Renal pelvis (tissue), 12 donors: ENCODE measurements at places on chromosomes 7 and 10. TPM values are rescaled to one million over a fixed set of nuclear protein-coding genes. Genes with fewer than 3 reads are reported as not detected.
A peak's percentile ranks its signal among the peaks of the same experiment; 100 is the strongest.

DNA sequence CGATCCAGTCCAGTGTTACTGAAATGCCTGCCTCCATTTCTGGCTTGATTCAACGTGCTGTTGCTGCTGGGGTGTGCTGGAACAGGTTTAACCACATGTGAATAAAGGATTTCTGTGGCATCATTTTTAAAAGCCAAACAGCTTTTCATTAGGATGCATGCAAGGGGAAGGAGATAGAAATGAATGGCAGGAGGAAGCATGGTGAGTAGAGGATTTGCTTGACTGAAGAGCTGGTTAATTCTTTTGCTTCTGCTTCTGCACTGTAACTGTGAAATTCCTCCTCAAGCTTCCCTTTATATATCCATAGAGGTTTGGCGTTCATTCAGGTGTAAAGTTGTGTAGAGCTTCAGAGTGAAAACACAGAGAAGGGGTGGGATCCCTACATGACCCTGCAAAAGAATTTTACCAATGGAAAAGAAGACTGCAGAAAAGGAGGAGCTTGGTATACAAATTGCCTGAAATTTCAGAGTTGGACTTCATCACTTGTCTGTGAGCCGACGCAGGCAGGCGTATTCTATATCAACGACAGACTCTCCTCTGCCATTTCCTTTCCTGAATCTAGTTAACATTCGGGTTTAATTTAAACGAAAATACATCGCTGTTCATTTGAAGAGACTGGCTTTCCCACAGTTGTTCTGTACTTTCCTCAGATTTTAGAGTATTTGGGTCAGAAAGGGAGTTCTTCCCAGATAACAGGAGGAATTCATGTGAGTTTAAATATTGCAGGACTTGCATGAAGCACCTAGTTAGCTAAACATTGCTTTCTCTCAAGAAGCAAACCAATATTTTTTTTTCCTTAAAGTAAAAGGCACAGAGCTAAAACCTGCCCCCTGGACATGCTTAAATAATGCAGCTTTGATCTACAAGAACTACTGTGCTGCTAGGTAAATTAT lies at the start of gene SOSTDC1:
Gene SOSTDC1, minus strand, starts transcription at position 270 of the 893 bp plus-strand sequence. Its CDS starts 70 bp downstream, at position 200.
- DNase-seq: peak; percentile 70

- DNase-seq: peak; percentile 34
These were observed 77.6 kb downstream of the BICC1 start for GRCh38 chr10:58590152-58590840.

DNA sequence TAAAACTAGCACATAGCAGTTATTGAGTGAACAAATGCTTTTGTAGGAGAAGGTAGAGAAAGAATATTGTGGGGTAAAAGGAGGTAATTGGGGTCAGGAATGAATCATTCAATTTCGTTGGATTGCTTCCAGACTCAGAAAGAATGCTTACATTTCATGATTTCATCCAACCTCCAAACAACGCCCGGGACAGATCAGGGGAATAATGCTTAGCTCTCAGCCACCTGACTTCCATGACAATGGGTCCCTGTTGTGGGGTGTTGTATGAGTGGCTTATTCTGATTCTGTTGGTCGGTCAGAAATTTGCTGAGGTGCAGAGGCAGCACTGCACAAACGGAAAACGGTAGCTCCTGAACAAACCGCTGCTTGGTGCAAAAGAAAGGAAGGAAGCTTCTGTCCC lies 24.0 kb upstream of the INPP5F start:
- no peak for DNase-seq

DNA sequence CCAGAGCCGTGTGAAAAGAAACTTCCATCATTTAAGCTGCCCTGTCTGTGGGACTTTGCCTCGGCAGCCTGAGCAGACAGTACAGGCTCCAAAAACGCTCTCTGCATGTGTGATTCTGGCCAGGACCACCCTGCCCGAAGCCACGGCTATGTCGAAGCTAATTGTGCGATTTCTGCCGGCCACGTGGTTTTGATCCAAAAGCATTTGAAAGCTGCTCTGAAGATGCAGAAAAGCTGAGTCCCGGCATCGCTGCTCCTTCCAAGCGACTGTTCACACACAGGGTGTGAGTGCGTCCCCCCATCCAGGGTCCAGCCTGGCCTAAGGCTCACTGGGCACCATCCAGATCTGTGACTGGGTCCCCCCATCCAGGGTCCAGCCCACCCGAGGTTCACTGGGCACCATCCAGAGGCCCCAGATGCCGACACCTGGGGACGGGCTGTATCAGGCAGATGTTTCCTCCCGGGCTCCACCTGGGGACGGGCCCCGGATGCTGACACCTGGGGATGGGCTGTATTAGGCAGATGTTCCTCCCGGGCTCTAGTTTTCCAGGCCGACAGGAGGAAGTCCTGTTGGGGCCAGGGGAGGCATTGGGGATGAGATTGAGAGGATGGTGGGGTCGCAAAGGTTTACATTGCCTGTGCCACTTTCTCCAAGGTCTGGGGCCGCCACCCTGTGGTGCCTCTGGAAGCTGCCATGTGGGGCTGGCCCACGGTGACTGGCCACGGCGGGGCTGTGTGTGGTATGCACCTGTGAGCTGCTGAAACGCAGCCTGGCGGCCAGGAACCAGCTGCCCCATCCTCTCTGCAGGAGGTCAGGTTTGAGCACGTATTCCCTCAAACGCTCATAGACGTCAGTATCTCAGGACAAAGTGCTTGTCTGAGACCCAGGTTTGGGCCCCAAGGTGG lies 527.4 kb downstream of the DNAJB6 start:
- no peak for DNase-seq

GRCh38 chr10:55146032-55146431 lies 345.0 kb upstream of the PCDH15 start:
- no peak for DNase-seq

DNA sequence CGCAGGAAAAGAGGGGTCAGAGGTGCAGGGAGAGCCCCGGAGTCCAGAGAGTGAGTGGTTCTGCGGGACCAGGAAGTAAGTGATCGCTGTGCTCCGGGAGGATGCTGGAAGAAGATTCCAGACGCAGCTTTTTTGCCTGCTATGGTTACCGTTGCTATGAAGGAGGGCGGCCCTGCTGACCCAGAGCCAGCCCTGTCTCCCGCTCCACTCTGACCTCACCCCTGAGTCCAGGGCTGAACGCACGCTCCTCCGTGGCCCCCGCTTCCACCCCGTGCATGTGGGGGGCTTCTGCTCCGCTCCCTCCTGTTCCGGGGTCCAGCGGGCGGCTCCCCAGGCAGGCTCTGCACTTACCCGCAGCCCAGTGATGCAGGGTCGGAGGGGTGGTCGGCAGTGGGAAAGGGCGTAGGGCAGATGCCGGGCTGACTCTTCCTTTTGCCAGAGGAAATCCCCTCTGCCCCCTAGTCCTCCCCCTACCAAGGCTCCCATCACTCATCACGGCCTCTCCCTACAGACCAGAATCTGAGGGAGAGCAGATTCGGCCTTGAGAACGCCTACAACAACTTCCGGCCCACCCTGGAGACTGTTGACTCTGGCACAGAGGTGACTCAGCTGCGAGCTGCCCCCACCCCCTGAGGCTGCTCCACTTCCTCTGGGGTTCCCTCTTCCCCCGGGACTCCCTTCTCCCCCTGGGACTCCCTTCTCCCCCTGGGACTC lies 2.7 kb upstream of the MUC17 start:
- DNase-seq: peak; percentile 73

GRCh38 chr7:23315366-23315765 lies 16.2 kb downstream of the MALSU1 start:
- no peak for DNase-seq

GRCh38 chr7:22302193-22302592 lies 54.8 kb downstream of the RAPGEF5 start:
- DNase-seq: no peak

DNA sequence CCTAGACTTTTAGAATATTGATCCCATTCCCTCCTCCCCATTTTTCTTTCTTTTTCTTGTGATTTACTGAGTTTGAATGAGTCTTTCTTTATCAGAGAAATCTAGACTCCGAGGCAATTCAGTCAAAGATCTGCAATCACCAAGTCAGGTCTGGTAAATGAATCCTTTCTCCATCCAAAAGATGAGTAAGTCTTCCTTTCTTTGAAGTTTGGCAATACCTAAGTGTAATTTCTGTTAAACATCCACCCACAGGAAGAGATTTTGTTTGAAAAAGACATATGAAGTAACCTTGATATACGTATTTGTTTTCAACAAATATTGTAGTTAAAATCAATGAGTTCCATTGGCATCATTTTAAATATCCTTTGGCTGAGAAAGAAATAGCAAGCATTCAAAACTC lies 58.3 kb downstream of the SLC39A12 start:
- no peak for DNase-seq

GRCh38 chr7:81611040-81611439 lies 158.8 kb downstream of the HGF start:
- DNase-seq: no peak

DNA sequence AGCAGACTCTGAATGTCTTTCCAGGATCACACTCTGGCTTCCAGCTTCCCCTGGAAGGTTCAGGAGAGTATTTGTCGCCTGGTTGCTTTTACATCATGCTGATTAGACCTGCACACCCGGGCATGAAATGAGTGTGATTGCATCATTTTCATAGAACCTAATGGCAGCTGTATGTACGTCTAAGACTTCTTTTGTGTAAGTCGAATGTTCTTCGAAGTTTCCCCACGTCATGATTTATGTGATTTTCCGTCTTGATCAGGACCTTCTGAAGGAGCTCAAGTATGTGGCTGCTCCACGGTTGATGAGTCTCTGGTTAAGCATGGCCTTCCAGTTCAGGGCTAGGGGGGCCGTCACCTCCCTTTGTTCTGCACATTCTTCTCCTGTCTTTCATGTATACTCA lies 4.5 kb downstream of the EIF4H start:
- peak; percentile 54 for DNase-seq

DNA sequence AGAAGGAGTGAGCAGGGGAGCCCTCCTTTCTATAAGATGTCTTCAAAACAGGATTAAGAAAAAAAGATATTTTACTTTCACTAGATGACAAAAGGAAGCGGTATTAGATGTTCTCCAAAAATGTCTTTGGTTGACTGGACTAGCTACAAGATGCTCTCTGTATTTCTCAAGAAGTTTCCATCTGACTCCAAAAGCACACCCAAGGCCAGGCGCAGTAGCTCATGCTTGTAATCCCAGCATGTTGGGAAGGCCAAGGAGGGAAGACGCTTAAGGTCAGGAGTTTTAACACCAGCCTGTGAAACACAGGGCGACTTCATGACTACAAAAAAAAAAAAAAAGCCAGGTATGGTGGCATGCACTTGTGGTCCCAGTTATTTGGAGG lies 84.5 kb downstream of the PIP4K2A start:
- DNase-seq: no peak

DNA sequence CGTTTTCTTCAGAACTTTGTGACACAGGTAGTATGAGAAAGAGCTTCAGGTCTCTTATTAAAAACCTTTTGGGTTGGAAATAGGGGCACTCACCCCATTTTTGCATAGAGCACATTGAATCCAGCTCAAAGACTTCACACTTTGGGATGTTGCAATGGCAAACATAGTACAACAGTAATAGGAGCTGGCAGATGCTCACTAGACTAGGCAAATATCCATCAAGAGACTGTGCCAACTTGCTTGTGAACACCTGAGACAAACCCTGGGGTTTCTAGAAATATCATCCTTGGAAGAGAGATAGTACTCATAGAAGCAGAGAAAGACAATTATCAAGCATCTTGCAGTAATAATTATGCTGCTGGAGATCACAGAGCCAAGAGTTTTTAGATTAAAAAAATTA lies 280.0 kb downstream of the CACNA2D1 start:
- DNase-seq: no peak

- no peak for DNase-seq
These were observed 184.5 kb downstream of the ADK start for GRCh38 chr10:74335501-74335900.

- no peak for DNase-seq
These were observed 11.7 kb upstream of the CALML3 start for GRCh38 chr10:5512881-5513612.

DNA sequence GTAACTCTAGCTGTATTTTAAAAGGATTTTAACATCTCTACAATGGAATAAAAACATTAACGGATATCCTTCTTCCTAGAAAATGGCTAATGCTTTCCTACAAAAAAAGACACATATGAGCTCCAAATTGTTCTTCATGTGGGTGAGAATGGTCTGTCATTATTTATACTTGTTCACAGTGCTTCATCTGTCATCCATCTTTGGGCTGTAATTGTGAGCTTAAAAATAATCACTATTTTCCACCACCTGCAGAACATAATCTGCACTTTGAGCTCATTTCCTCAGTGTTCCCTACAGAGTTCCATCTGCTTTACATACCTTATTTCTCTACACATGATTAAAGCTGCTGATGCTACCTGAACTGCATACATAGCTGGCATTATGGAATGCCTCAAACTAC lies 979.1 kb upstream of the C7orf33 start:
- no peak for DNase-seq

GRCh38 chr7:98394377-98394836 lies 6.5 kb downstream of the BAIAP2L1 start:
- DNase-seq: no peak

GRCh38 chr7:98091061-98091460 lies 15.6 kb upstream of the LMTK2 start:
- no peak for DNase-seq

DNA sequence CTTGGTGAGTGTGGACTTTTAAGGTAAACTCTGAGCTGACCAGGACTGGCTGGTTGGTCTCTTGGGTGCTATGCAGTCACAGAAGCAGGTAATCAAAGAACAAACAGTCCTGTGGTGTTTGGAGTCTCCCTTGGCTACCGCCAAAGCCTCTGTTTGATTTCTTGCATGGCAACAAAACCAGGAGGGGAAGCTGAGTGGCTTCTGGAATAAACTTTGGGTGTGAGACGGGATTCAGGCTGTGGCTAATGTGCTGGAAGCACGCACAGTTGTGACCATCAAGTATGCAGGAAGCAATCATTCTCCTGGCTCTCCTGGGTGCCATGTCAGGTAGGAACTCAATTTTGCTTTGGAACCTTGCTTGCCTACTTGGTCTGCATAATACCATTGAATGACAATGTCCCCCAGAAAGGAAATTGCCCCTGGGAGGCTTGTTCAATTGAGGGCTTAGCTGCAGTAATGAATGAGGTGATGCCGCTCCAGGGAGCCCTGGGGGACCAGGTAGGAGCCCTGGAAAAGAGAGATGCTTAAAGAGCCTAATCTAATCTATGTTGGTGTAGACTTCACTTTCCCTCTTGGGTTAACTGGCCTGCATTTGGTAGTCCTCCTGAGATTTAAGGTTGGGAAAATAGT lies at the start of gene CDHR3:
Gene CDHR3, plus strand, starts transcription at position 227 of the 630 bp plus-strand sequence. Its CDS starts 55 bp downstream, at position 282.
- DNase-seq: no peak

DNA sequence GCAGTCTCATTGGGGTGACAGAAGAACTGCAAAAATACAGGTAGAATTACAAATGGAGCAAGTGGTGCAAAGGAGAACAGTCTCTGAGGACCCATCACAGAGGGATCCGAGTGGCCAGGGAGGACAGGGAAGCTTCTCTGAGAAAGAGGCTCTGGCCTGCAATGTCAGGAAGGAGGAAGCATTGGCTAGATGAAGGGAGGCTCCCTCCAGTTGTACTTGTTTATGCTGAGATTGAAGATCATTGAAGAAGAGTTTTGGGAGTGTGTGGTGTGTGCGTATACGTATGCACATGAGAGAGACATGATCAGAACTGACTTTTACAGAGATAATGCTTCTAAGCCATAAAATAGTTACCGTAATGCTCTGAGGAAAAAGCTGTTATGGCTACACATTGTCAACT lies 274.7 kb upstream of the FZD8 start:
- DNase-seq: no peak

RAB19 gene
- 2.8 TPM for polyA plus RNA-seq

GOT1 gene
- polyA plus RNA-seq: 80.3 TPM

HTR5A gene
- not detected for polyA plus RNA-seq

VIPR2 gene
- 2.5 TPM for polyA plus RNA-seq

NPSR1 gene
- polyA plus RNA-seq: 0.06 TPM

TMEM229A gene
- polyA plus RNA-seq: 0.08 TPM

FRMPD2 gene
- polyA plus RNA-seq: 1.5 TPM

ARHGAP22 gene
- 1.7 TPM for polyA plus RNA-seq

HOXA11 gene
- polyA plus RNA-seq: 39.2 TPM

ARHGAP21 gene
- polyA plus RNA-seq: 106 TPM

KCNH2 gene
- 16.9 TPM for polyA plus RNA-seq

CFAP46 gene
- 7.4 TPM for polyA plus RNA-seq
